Right renal pelvis (tissue), 4 donors: ENCODE measurements at places on chromosomes 1 and 21. TPM values are rescaled to one million over a fixed set of nuclear protein-coding genes. Genes with fewer than 3 reads are reported as not detected.
A peak's percentile ranks its signal among the peaks of the same experiment; 100 is the strongest.

The DTL gene
- 18.9 TPM for polyA plus RNA-seq

The CHIT1 gene
- 0.31 TPM for polyA plus RNA-seq

The GFI1 gene
- polyA plus RNA-seq, result 0.25 TPM

The KPRP gene
- polyA plus RNA-seq, result not detected

The PRELP gene
- 7.5 TPM for polyA plus RNA-seq

The UBE2U gene
- polyA plus RNA-seq, result not detected

The FMO3 gene
- polyA plus RNA-seq, result not detected

The COL8A2 gene
- polyA plus RNA-seq, result 1.9 TPM

The AMY1A gene
- polyA plus RNA-seq, result not detected

- no peak for DNase-seq
Observed at GRCh38 chr1:40699787-40700186, 8.3 kb downstream of the NFYC start.

DNA sequence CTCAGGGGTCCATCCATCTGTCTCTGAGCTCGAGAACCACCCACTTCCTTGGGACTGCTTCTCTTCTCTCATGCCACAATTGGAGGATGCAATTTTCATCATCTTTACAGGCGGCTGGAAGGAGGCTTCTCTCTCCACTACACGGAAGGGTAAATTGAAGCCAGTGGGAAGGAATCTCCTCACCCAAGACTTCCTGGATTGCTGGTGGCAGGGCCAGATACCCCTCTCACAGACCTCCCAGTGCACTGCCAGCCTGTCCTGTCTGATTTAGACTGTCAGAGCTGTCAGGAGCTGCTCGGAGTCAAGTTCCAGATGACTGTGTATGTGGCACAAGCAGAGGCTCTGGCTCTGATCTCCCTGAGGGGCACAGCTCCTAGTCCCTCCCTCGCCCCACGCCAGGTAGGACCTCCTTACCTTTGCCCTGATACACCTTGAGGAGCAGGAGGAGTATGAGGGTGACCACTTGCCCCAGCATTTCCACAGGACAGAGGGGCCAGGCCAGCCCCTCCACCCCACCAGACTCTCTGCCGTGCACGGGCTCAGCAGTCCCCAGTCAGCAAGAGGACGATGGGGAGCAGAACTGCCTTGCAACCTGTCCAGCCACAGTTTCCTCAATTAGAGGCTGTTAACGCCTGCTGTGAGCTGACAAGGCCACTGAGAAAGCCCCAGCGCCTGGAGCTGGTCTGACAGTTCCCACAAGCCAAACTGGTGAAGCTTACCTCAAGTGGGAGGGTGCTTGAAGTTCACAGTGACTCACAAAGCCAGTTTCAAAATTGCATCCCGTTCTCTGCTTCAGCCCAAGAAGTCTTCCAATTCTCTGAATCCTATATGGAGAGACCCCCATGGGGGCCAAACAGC, at the start of gene CD244:
Gene CD244, minus strand, starts transcription at position 685 of the 858 bp plus-strand sequence. Its CDS starts 210 bp downstream, at position 475.
- no peak for DNase-seq

DNA sequence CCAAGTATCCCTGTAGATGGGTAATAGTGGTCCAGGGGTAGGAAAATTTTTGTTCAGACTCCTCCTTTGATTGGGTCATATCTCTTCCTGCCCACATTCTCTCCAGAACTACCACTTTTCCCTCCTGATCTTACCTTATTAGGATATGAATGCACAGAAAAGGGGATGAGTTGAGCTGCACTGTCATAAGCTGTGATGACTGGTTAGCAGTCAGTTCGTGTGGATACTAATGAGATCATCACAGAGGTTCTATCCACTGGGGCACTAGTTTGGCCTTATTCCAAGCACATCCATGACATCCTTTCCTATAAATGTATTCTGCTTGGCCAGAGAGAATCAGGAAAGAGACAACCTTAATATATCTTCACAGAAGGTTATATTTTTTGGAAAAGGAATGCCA, 22.1 kb upstream of the TBX15 start:
- DNase-seq, result no peak

- DNase-seq, result no peak
Observed at GRCh38 chr1:206114692-206115640, 2.2 kb downstream of the AVPR1B start.

DNA sequence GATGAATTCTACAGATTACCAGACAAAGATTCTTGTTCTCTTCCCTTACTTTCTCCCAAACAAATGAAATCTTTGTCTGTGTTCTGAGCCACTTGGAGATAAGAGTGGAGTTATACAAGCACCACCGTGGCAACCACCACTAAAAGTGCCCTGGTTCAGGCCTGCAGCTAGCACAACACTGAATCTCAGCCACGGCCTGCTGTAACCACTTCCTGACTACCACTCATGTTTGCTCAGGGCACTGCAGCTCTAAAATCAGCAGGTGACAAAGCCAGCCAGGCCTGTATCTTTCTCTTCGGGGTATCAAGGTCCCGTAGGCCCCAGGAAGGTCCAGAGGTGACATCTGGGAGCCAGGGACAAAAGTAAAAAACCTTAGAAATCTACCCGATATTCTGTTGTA, 3.2 kb upstream of the OR2T6 start:
- no peak for DNase-seq

DNA sequence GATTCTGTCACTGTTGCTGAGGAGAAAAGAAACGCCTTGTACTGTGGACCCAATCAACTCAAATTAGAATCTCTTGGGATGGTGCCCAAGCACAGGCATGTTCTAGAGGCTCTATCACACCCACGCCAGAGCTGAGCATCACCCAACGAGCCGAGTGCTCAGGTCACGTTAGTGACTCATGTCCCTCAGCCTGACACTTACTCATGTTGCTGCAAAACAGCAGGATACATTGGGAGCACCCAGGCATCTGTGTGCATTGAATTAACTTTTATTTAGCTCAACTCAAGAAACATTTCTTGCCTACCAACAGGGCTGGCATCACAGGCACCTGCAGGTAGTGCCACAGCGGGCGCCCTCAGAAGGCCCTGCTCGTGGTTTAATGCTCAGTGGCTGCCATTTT, 149.8 kb downstream of the ETS2 start:
- DNase-seq, result no peak

- no peak for DNase-seq
Observed at GRCh38 chr1:1318131-1318652, 6.3 kb downstream of the INTS11 start.

GRCh38 chr1:65027666-65028358, 61.5 kb upstream of the JAK1 start:
- DNase-seq, result no peak

DNA sequence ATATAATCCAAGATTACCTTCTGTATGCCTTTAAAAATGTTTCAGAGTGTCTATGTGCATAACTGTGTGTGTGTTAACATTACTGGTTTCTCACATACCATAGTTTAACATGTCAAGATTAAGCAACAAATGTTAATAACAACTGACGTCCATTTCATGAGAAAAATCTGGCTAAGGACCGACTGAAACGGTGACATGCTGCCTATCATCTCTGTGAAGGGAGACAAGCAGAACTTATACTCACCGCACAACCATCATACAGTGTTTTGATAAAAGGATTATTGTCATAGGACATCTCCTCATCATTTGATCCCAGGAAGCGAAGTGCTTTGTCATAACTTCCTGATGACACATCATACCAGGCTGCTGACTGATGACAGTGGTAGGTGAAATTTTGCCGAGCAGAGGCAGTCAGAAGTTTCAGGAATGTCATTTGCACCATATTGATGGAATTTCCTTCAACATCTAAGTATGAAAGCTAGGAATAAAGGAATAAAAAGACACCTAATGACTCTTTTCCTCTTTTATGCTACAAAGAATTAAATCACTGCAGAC, 228.8 kb downstream of the COL11A1 start:
- DNase-seq, result no peak

- DNase-seq, result no peak
Observed at GRCh38 chr1:238112952-238113621, 222.4 kb upstream of the ZP4 start.

DNA sequence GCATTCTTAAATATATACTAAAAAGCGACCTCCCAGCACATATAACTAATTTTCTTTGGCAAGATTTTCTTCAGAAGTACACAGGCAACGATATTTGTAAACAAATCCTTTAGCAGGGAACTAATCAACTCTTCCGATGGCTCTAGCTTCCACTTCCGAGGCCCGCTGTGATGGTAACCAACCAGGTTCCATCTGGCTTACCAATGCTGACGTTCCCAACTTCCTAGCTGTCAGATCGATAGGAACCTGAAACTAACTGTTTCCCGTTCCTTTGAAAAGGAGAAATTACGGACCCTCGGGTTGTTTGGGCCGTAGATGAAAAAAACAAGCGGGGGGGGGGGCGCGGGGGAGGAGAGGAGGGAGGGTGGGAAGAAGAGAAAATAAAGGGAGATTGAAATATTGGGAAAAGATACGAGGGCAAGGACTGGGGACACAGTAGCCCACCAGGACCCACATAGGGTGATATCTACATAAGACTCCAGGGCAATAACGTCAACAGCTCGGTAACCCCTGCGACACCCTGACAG, 513 bp downstream of the GTF2B start:
- DNase-seq, result peak; percentile 15

DNA sequence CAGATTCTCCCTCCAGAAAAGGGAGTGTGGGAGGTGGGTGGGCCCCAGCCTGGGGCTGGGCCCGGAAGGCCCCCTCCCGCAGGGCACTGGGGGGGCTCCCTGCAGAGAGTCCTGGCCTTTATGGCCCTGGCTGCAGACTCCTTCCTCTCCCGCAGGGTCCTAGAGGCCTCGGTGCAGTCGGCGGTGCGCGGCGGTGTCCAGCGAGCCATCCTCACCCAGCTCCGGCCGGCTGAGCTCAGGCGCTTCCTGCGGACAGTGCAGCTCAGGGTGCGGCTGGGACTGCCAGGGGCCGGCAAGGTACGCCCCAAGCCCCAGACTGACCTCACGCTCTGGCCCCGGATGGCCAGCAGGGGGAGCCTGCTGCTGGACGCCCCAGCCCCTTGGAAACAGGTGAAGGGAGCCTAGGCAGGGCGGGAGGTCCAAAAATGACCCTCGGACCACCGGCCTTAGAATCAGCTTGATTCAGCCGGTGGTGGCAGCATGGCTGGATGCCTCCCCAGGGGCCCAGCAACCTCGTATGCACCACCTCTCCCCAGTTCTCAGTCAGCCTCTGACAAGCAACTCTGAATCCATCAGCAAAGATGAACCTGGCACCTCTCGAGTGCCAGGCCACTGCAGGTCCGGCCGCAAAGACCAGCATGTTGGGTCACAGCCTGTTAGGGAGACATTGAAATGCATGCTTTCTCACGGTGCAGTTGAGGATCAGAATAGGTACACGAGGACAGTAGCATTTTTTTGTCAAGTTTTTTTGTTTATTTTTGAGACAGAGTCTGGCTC, 20.6 kb downstream of the MTHFR start:
- no peak for DNase-seq

GRCh38 chr1:22197644-22198043, 54.7 kb upstream of the WNT4 start:
- DNase-seq, result no peak

GRCh38 chr1:32623775-32624174, 26.6 kb downstream of the ZBTB8OS start:
- DNase-seq, result no peak

GRCh38 chr1:154407198-154408091, 2.3 kb downstream of the IL6R start:
- no peak for DNase-seq

DNA sequence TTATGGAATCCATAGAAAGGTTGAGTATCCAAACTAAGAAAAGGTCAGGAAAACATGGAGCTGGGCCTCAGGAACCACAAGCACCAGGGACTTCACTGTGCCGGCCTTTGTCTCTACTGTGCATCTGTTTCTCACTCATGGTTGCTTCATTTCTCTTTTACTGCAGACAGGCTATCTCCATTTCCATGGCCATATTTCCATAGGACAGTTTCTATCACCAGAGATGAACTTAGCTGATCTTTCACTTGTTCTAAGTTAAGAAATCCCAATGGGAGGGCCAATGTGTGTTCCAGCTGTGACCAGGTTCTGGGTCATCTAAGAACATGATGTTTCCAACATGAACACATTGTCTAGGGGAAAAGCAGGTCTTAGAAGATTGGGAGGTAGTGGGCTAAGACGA, 43.7 kb upstream of the PPP2R5A start:
- no peak for DNase-seq

DNA sequence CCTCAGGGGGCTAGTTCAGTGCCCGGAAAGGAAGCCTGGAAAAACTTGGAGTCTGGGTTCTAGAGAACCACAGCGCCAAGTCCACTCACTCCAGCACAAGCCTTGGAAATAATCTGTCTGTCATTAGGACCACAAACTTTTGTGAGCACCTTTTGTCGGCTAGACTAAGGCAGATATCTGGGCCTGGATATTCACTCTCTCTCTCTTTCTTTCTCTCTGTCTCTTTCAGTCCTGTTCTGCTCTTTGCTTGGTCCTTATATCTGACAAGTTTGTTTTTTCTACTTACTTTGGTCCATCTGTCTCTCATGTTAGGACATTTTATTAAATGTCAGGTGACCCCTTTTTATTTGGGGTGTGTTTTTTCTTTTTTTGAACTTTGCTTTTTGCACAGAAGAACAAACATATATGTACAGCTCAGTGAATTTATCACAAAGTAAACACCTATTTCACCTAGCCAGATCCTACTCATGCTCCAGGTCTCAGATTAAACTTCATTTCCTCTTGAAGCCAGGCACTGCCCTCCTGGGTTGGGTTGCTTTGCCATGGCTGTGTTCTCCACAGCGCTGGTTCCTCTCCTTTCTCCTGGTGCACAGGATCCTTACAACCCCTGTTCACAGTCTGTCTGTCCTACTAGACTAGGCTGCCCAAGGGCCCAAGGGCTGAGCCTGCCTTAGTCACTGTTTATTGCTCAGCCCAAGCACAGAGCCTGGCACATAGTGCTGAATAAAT, 40.8 kb downstream of the TCEANC2 start:
- no peak for DNase-seq

DNA sequence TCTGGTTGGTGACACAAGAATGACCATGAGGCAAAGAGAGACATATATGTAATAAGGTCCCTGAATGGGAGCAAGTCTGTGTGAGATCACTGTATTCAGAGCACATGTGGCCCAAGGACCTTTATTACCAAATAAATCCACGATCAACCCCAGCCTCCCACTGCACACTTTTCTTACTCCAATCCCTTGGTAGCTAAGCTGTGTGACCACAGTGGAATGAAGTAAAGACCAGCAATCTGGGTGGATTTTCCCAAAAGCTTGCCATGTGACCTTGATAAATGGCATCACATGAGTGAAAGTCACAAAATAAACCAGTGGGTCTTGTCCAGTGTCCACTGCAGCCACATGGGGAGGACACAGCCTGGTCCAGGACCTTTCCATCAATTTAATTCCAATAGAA, 36.7 kb upstream of the TLR5 start:
- DNase-seq, result no peak

GRCh38 chr1:41420860-41421259, 59.6 kb downstream of the FOXO6 start:
- DNase-seq, result no peak

DNA sequence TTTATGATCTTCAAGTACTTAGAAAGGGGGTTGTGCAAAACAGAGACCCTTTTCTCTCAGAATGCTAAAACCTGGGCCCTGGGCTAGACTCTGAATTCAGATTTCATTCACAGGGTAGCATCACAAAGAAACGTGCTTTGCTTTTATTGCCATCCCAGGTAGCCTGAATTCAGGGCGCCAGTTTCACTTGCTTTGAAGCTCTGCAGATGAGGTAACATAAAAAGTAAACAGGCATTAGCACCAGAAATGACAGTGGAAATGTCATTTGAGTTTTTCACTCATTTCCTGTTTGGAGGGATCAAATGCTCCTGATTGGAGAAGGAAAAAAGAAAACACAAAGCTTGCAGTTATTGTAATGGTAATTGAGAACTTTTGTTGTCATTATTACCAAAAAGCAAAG, 2.6 kb downstream of the SYPL2 start:
- no peak for DNase-seq

GRCh38 chr1:206828765-206829164, 36.7 kb upstream of the IL20 start:
- no peak for DNase-seq
